LNCaP clone FGC (cell line): ENCODE measurements at places on chromosomes 2 and 18.
A peak's percentile ranks its signal among the peaks of the same experiment; 100 is the strongest.

DNA sequence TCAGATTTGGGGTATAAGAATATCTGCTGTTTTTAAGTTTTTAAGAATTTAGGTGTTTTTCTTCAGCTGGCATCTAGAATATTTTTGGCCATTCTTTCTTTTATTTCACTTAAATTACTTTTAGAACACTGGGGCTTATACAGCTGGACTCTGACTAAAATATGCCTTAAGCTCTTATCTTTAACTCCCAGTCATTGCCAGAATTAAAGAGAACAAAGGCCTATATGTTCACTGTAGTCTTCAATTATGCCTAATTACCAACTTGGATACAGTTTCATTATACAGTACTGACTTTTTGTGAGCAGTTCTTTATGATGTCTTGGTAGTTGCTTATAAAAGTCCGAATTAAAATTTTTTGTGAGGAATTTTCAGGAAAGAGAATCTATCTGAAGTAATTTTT, 192.8 kb downstream of the ZNF407 start:
- DNase-seq: no peak

DNA sequence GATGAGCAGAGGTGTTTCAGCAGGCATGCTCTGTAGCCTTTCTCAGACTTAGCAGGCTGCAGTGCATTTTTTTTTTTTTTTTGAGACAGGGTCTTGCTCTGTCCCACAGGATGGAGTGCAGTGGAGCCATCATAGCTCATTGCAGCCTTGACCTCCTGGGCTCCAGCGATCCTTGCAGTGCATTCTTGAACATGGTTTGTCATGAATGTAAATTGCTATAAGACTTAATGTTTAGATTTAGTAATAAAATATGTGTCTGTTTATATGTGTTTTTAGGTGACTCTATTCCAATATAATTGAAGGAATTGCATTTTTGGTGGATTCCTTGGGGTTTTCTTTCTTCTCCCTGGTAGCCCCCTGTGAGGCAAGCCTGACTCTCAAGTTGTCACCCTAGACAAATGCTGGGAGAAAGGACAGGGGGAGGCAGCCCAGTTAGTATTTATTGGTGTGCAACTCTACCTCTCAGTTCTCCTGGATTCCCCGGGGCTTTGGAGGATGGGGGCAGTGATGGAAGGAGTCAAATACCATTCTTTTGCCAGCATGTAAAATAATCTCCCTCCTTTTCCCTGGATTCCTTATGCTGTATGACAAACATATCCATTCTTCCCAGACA, 22.7 kb downstream of the LYPD6B start:
- no peak for DNase-seq

DNA sequence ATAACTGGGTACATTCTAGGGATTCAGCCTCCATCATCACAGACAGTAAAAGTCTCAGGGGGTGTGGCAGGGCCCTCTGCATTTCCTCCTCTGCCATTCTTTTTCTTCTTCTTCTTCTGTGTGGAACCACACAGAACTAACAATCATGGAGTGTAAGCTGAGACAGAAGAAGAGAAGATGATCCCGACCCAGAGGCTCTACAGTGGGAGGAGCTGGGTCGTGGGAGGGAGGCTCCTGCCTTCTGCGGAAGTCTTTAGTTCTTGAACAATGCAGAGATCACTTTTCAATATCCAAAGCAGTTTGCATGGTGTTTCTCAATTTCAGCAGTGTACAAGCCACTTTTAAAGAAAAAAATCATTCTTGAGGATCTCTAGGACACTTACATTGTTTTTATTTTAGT, 80.9 kb downstream of the KCNS3 start:
- no peak for DNase-seq

GRCh38 chr2:674321-674985, 2.8 kb downstream of the TMEM18 start:
- DNase-seq: no peak

GRCh38 chr2:20615466-20616241, 35.2 kb downstream of the HS1BP3 start:
- DNase-seq: no peak

DNA sequence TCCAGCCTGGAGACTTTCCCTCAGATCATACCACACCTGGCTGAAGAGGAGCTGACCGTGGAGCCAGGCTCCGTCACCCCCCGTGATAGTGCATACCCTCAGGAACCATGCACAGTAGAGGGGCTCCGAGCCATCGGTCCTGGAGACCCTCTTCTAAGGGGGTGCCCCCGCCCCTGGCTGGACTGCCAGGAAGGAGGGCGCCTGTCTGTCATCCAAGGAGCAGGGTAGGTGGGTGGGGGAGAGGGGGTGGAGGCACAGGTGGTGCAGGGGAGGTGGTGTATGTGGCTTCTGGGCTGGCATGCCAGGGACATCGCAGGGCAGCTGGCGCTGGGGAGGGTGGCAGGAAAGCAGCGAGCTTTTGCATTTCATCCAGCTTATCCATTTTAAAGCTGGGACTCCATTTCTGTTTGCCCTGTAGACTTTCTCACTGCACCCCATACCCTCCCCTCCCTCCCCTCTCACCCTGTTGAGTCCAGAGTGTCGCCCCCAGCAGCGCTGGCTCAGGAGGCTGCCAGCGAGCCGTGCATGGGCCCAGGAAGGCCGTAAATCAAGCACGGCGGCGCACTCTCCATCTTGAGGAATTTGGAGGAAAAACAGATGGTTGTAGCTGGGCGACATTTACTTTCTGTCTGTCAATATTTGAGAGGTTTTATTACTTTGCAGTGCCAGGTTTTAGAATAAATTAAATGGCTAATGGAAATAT, 56.2 kb upstream of the HS6ST1 start:
- DNase-seq: no peak

DNA sequence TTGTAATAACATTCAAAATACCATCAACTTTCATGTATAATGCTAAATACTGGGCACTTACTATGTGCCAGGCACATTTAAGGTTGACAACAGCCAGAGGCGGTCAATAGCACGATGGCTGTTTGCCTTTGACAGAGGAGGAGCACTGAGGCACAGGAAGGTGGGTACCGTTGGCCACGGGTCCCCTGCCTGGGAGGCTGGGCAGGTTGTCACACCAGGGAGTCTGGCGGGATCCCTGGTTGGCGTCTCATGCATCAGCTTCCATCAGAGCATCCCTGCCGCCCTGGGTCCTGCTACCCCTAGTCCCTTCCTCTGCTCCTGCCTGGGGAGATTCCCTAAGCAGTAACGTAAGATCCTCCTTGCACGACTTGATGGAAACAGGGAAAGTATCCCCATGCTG, 19.4 kb downstream of the ALLC start:
- DNase-seq: no peak

DNA sequence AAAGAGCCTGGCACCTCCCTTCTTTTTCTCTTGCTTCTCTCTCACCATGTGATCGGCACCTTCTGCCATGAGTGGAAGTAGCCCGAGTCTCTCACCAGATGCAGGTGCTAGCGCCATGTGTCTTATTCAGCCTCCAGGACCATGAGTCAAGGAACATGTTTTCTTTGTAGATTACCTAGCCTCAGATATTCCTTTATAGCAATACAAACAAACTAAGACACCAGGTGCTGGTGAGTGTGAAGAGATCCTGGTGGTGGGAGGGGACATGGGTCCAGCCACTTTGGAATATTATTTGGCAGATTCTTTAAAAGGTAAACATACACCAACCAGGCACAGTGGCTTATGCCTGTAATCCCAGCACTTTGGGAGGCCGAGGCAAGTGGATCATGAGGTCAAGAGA, 5.9 kb upstream of the USP40 start:
- peak; percentile 80 for DNase-seq

DNA sequence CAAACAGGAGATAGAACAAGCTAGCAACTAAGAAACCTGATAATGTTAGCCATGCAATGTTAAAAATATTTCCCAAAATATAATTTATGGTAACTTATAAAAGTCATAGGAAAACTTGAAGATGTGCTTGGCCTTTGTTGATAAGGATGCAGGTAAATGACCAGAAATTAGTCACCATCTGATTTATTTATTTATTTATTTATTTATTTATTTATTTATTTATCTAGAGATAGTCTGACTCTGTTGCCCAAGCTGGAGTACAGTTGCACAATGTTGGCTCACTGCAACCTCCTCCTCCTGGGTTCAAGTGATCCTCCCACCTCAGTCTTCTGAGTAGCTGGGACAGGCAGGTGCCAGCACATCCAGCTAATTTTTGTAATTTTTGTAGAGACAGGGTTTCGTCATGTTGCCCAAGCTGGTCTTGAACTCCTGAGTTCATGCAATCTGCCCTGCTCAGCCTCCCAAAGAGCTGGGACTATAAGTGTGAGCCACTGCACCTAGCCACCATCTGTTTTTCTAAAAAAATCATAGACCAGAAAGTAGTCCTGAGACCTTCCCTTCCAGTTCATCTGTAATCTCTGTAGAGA, 109.5 kb downstream of the DHRS9 start:
- DNase-seq: no peak

- no peak for DNase-seq
Measured at GRCh38 chr18:51514128-51514527, 316.6 kb upstream of the MEX3C start.

- DNase-seq: no peak
Measured at GRCh38 chr2:50650403-50650810, 381.5 kb downstream of the NRXN1 start.

GRCh38 chr2:489084-489483, 188.1 kb downstream of the TMEM18 start:
- no peak for DNase-seq

GRCh38 chr18:59383851-59384250, 24.8 kb upstream of the LMAN1 start:
- DNase-seq: no peak

- DNase-seq: no peak
Measured at GRCh38 chr2:109193807-109194619, 65.0 kb downstream of the SH3RF3 start.

DNA sequence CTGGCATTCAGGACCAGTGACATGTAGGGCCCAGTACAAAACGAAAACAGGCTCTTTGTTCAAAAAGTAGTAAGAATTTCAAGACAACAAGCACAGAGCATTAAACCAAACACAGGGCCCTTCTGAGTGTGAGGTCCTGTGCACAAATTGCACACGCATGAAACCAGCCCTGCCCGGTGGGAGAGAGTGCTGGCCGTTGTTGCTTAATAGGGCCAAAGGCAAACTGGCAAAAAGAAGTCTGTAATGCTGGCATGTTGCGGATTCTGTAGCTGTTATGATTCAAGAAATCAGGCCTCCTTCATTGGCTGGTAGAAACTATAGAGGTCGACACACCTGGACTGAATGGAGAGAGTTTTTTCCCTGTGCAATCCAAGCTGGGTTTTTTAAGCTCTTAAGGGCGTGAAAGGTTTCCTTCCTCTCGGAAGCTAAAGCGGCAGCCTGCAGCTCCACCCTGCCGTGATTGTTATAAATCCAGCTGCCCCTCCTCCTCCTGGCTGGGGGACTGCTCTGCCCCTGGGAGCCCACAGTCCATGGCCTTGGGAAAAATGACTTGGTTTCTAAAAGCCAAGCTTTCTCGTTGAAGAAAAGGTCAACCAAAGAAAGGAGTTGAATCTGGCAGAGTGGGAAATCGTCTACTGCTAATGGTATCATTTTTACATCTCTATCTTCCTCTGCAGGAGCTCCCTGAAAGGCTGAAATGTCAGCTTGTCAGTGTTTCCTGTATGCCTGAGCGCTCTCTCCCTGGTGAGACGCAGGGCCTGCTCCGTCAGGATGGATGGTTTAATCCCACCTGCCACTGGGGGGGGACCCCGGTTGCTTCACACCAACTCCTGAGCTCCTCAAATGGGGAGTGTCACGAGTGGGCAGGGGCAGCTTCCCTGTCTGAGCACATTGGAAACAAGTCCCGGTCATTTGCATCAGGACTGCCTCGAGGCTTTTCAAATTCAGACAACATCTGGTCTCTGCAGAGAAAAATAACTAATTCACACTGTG, 143.6 kb downstream of the ALPK2 start:
- no peak for DNase-seq

DNA sequence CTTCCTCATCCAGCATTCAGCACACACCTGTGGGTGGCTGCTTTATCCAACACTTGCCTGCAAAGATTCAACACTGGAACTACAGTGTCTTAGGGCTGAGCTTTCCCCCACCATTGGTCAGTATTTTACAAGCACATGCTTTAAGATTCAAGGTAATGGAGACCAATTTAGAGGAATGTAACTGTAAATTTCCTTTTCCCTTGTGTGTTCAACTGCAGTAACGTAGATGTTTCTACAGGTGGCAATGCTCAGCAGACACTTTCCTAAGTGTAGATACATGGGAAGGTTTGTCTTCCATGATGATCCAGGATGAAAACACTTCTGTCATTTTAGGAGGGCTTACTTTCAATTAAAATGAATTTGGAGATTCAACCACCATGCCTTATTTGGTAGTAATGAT, 143.6 kb upstream of the PXDN start:
- DNase-seq: no peak

DNA sequence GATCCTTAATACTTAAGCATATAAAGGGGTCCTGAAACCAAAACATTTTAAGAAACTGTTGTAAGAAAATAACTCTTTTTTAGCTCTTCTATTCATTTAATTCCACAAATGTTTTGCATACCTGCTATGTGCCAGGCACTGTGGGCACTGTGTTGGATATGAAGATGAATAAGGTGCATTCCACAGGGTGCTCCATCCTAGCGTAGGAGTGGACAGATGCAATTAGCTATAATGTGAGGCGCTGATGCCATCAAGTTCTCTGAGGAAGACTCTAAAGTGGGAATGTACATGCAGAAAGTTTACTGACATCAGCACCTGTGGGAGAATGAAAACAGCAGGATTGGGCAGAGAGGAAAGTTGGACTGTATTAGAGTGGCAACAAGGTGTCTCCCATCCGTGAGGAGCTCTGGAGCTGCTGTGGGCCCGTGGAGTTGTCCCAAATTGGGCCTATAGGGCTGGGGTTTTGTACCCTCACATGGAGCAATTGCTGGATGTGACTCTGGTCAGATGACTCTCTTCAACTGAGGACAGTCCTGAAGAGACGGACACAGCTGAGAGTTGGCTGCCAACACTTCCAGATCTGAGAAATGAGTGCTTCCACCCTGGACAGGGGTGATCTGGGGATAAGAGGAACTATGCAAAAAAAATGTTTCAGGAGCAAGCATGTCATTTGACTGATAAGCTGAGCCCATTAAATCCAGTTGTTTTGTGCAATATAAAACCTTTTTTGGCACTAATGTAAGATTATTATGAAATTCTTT, 22.3 kb downstream of the CD8A start:
- DNase-seq: no peak

GRCh38 chr2:9997936-9998335, 45.4 kb upstream of the KLF11 start:
- no peak for DNase-seq

GRCh38 chr2:37623971-37624900, 47.2 kb downstream of the CDC42EP3 start:
- no peak for DNase-seq

- DNase-seq: no peak
Measured at GRCh38 chr2:24838541-24838940, 45.3 kb downstream of the CENPO start.

- no peak for DNase-seq
Measured at GRCh38 chr2:145860083-145860482, 1340.2 kb upstream of the ZEB2 start.
